Ascending aorta (tissue), 2 donors: ENCODE measurements at places on chromosomes 5 and 9. TPM values are rescaled to one million over a fixed set of nuclear protein-coding genes. Genes with fewer than 3 reads are reported as not detected.

Gene KCNIP1
- total RNA-seq, result not detected

Gene EGFL7
- 443 TPM for total RNA-seq

Gene GDNF
- total RNA-seq, result not detected

Gene TLE1
- 58.5 TPM for total RNA-seq

Gene NR2F1
- 8.0 TPM for total RNA-seq

Gene TRAF1
- 16.7 TPM for total RNA-seq

Gene RBM27
- total RNA-seq, result 5.9 TPM

Gene CBY3
- not detected for total RNA-seq

Gene PCDHAC2
- total RNA-seq, result not detected

Gene PCDHGA6
- total RNA-seq, result 2.0 TPM

Gene BRINP1
- not detected for total RNA-seq

Gene GPX3
- 2,056 TPM for total RNA-seq

Gene PRKAA1
- total RNA-seq, result 90.3 TPM

GRCh38 chr9:128143525-128144238 is 5.6 kb upstream of the LCN2 start:
- no peaks in the 10 kb centered on the region for H3K36me3 ChIP-seq
- no peak overlapping the region for H3K27ac ChIP-seq
- H3K4me1 ChIP-seq, result no peaks in the 10 kb centered on the region

DNA sequence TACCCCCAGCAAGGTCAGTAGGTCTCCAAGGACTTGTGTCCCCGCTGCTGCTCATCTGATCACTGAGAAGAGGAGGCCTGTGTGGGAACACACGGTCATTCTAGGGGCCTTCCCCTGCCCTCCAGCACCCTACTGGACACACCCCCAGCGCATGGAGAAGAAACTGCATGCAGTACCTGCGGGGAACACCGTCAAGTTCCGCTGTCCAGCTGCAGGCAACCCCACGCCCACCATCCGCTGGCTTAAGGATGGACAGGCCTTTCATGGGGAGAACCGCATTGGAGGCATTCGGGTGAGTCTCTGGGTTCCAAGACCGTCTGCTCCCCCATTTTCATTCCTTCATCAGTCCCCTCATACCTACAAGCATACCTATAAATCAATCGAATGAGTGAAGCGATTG is 4.1 kb downstream of the FGFR4 start:
- no peak overlapping the region for H3K27ac ChIP-seq
- H3K27me3 ChIP-seq, result peaks cover 10% of the 10 kb centered on the region
- no peak overlapping the region for H3K4me3 ChIP-seq

DNA sequence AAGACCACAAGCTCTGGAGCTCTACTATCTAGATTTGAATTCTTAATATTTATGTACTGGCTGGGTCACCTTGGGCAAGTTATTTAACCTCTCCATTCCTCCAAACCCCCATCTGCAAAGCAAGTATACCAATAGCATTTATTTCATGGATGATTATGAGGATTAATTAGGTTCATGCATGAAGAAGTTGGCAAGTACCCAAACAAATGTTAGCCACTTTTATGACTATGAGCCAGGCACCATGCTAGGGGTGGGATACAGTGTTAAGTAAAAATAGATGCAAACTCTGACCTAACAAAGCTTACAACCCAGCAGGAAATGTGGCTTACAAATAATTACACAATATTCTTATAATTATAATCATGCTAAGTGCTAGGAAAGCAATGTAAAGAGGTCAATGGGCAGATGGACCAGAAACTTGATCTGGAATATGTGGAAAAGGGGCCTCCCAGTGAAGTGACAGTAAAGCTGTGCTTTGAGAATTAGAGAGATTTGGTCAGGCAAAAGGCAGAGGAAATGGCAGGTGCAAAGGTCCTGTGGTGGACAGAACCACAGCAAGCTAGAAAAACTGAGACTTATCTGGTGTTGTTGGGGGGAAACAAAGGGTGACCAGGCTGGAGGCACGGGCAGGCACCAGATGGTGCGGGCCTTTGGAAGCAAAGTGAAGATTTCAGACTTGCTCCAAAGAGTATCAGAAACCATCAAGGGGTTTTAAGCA is 525.2 kb upstream of the TRPC7 start:
- no peak overlapping the region for H3K4me3 ChIP-seq
- no peaks in the 10 kb centered on the region for H3K27me3 ChIP-seq
- H3K27ac ChIP-seq, result no peak overlapping the region
- H3K4me1 ChIP-seq, result no peaks in the 10 kb centered on the region
- no peaks in the 10 kb centered on the region for H3K36me3 ChIP-seq

- H3K27me3 ChIP-seq, result no peaks in the 10 kb centered on the region
- H3K36me3 ChIP-seq, result no peaks in the 10 kb centered on the region
- peaks cover 16% of the 10 kb centered on the region for H3K4me1 ChIP-seq
- H3K27ac ChIP-seq, result peak overlapping the region; percentile 75
- DNase-seq, result no peak
Measured at GRCh38 chr5:143154510-143155370, 248.7 kb downstream of the NR3C1 start.

- H3K4me1 ChIP-seq, result peaks cover 9% of the 10 kb centered on the region
- no peaks in the 10 kb centered on the region for H3K27me3 ChIP-seq
- DNase-seq, result no peak
- no peaks in the 10 kb centered on the region for H3K36me3 ChIP-seq
Measured at GRCh38 chr5:123035918-123036390, 571 bp downstream of the PPIC start.

GRCh38 chr5:67199859-67200258 is 3.3 kb upstream of the CD180 start:
- H3K27ac ChIP-seq, result no peak overlapping the region
- no peak for DNase-seq
- H3K27me3 ChIP-seq, result no peaks in the 10 kb centered on the region
- H3K36me3 ChIP-seq, result no peaks in the 10 kb centered on the region

GRCh38 chr9:112032743-112033142 is 136.1 kb downstream of the UGCG start:
- no peaks in the 10 kb centered on the region for H3K27me3 ChIP-seq
- no peaks in the 10 kb centered on the region for H3K36me3 ChIP-seq
- DNase-seq, result no peak
- H3K4me3 ChIP-seq, result no peak overlapping the region

DNA sequence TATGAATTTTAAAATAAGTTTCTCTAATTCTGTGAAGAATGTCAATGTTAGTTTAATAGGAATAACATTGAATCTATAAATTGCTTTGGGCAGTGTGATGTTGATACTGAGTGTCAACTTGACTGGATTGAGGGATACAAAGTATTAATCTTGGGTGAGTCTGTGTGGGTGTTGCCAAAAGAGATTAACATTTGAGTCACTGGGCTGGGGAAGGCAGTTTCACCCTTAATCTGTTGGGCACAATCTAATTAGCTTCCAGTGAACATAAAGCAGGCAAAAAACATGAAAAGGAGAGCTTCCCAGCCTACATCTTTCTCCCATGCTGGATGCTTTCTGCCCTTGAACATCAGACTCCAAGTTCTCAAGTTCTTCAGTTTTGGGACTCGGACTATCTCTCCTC is 832.0 kb upstream of the ARRDC3 start:
- no peak for DNase-seq
- H3K27ac ChIP-seq, result no peak overlapping the region
- no peaks in the 10 kb centered on the region for H3K4me1 ChIP-seq
- no peak overlapping the region for H3K4me3 ChIP-seq
- no peaks in the 10 kb centered on the region for H3K36me3 ChIP-seq

DNA sequence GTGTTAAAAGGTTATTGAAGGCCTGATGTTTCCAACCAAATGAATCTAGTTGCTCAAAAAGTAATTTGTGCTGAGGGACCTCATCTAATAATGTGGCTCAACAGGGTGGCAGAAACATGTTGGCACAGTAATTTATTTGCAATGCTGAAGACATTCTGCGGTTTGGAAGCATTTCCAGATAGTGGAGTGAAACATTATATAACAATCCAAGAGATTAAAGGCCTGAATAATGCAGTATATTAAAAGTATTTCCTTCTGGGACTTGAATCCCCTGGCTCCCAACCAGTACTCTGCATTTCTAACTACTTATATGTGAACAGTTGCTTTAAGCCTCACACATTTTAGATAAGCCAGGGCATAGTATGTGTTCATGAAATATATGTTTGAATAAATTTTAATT is 25.9 kb upstream of the ALDH1A1 start:
- H3K27me3 ChIP-seq, result no peaks in the 10 kb centered on the region
- DNase-seq, result no peak
- no peak overlapping the region for H3K4me3 ChIP-seq
- peaks cover 5% of the 10 kb centered on the region for H3K4me1 ChIP-seq
- no peaks in the 10 kb centered on the region for H3K36me3 ChIP-seq
- H3K27ac ChIP-seq, result no peak overlapping the region

GRCh38 chr5:103422756-103423155 is 139.8 kb downstream of the NUDT12 start:
- H3K4me1 ChIP-seq, result no peaks in the 10 kb centered on the region
- no peak overlapping the region for H3K4me3 ChIP-seq
- no peaks in the 10 kb centered on the region for H3K36me3 ChIP-seq
- H3K27ac ChIP-seq, result no peak overlapping the region
- no peak for DNase-seq

GRCh38 chr9:93864840-93865239 is 90.3 kb downstream of the BARX1 start:
- H3K4me1 ChIP-seq, result no peaks in the 10 kb centered on the region
- no peaks in the 10 kb centered on the region for H3K27me3 ChIP-seq
- H3K4me3 ChIP-seq, result no peak overlapping the region
- no peak overlapping the region for H3K27ac ChIP-seq

DNA sequence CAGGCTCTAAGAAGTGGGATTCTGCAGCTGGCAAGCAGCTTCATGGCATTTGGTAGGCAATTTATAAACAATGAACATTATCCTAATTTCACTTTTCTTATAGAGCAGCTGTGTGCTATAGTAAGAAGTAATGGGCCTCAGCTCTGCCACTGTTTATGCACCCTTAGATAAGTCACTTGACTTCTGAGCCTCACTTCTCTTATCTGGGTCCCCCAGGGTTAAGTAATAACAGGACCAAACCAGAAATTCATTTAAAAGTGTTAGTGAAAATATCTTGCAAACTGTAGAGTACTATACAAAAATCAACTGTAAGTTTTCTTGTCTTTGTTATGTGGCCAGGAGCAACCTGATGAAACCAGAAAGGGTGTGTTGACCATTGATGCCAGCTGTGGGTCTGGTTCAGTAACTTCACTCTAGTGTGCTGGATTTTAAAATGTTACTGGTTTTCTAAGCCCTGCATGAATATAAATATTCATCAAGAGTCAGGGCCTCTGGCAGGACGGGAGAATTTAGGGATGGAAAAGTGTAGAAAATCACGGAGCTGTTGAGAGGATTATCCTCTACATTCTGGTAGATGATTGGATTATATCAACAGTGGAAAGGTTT is 24.2 kb downstream of the TNFAIP8 start:
- H3K4me1 ChIP-seq, result peaks cover 5% of the 10 kb centered on the region
- no peak overlapping the region for H3K27ac ChIP-seq

- DNase-seq, result no peak
- H3K36me3 ChIP-seq, result peaks cover 83% of the 10 kb centered on the region
- no peak overlapping the region for H3K4me3 ChIP-seq
- peaks cover 1% of the 10 kb centered on the region for H3K4me1 ChIP-seq
Measured at GRCh38 chr5:147397616-147398015, 112.3 kb downstream of the DPYSL3 start.

DNA sequence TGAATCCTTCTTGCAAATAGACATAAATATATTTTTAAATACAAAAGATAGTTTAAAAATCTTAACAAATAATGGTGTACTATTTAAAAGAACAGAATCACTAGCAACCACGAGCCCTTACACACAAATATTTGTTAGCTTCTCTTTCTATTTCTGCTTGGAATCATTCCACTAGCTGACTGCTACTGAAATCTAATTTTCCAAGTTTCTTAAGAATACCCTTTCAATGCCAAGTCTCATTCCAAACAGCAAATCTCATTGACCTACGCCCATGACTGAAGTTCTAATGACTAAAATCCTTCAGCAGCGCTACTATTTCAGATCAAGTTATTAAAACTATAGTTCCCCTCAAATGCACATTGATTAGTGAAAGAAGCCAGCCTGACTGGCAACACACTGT is 13.2 kb upstream of the PPP1R2B start:
- H3K4me1 ChIP-seq, result no peaks in the 10 kb centered on the region
- no peak overlapping the region for H3K4me3 ChIP-seq
- no peaks in the 10 kb centered on the region for H3K27me3 ChIP-seq
- no peak for DNase-seq
- no peak overlapping the region for H3K27ac ChIP-seq

GRCh38 chr9:104536756-104537155 is at the start of gene OR13C3:
TSS of gene OR13C3 (minus strand) at chr9:104536856. CDS start at chr9:104536723, 133 bp downstream.
- no peaks in the 10 kb centered on the region for H3K36me3 ChIP-seq
- H3K4me3 ChIP-seq, result no peak within 1 kb of the TSS
- H3K27me3 ChIP-seq, result no peaks in the 10 kb centered on the region
- no peak within 1 kb of the TSS for H3K27ac ChIP-seq
